ENCODE measurements at places on chromosomes 1 and 21.

- DNase-seq, result no peak
Observed at GRCh38 chr1:160743266-160743665, 4.2 kb downstream of the SLAMF7 start.

DNA sequence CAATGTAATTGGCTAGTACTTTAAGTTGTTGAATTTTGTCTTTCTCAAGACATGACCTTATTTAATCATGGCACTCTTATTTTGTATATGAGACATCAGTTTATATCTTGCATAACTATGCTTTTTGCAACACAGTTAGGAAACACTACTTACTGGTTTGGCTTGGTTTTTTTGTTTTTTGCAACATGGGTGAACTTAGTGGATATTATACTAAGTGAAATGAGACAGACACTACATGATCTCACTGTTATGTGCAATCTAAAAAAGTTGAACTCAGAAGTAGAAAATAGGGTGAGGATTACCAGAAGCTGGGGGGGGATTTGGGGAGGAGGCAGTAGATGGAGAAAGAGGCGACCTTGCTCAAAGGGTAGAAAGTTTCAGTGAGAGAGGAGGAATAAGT, 132.1 kb downstream of the PLA2G4A start:
- no peak for DNase-seq

- no peak for DNase-seq
Observed at GRCh38 chr1:156908541-156908940, 11.9 kb upstream of the LRRC71 start.

- no peak for DNase-seq
Observed at GRCh38 chr21:35342440-35342839, 293.3 kb upstream of the RUNX1 start.

GRCh38 chr1:243217349-243217748, 37.7 kb downstream of the CEP170 start:
- DNase-seq, result no peak

GRCh38 chr1:73783352-73783751, 414.6 kb downstream of the LRRIQ3 start:
- DNase-seq, result no peak

DNA sequence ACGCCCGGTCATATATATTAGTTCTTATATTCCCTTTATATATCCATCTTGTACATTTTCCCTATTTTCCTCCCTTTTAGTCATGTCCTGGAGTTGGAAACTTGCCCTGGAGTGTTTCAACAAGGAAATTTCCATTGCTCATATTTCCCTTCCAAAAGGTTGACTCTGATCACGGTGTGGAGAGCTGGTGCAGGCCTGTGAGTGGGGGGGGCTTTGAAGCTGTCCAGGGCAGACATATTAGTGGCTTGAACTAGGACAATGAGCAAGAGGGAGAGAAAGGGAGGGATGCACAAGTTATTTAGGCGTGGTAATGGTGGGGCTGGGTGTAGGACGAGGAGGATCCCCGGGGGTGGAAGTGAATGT, 30.4 kb upstream of the TMEM61 start:
- DNase-seq, result no peak

DNA sequence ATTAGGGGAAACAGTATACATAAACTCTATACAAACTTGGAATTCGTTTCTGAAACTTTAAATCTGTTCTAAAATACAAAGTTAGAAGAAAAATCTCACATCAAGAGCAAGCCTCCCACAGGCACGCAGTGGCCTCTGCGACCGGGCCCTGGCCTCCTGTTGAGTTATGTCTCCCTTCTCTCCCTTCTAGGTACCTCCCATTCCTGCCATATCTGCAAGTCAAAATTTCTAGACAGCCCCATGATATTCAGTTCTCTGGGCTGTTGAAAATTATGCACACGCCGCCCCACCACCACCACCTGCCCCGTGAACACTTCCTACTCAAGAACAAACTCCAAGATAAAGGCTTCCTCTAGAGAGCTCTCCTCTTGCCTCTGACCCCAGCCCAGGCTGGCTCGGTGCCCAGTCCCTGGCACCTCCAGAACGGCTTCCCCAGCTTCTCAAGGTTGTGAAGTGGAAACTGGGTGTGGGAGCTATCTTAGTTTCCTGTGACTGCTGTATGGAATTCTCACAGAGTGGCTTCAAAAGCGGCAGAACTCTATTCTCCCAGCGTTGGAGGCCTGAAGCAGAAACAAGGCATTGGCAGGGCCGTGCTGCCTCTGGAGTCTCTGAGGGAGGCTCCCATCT, 37.7 kb upstream of the LRP8 start:
- no peak for DNase-seq

DNA sequence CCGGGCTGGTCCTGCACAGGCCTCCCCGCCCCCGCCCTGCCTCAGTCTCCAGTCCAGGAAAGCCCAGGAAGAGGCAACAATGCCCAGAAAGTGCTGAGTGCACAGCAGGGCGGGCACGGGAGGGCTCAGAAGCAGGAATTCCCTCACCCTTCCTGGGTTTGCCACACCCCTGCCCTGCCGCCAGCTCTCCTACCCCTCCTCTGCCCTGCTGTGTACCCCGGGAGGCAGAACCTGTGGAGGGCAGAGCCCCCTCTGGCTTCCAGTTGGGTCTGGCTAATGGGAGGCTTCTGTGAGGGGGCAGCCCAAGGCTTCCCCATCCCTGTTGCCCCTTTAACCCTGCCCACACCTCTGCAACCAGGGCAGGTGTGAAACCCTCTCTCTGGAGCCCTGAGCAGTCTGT, 47.5 kb upstream of the CSF3R start:
- no peak for DNase-seq

DNA sequence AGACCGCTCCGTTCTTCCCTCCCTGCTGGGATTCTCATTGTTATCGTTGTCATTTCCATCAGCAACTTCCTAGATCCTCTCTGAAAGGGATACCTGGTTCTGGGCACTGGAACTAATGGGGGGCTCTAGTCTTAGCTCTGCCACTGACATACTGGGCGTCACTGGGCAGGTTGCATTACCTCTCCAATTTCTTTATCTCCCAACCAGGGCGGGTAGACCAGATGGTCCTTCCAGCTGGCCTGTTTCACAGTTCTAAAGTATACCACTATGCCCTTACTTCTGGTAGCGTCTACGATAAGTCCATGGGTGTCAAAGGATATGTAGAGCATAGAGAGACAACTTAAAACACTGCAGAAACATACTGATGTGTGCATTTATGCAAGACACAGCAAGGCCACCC, 1.4 kb downstream of the GPR37L1 start:
- no peak for DNase-seq

- no peak for DNase-seq
Observed at GRCh38 chr1:165696625-165697100, 1.7 kb downstream of the ALDH9A1 start.

DNA sequence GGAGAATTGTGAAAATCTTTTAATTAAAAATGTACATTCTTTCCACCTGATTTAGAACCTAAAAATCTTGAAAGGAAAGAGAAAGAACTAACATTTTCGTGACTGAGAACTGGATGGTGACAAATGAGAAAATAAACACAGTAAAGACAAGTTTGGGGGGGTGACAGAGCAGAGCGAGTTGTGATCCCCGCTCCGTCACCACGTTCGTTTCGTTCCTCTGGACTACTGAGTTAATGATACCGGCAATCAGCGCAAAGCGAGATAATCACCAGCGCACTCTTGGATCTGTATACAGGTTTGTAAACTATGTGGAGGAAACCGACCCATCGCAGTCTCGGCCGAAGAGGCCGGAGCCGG, 31.2 kb upstream of the CFAP126 start:
- no peak for DNase-seq

- DNase-seq, result no peak
Observed at GRCh38 chr21:37227071-37228002, 39.8 kb downstream of the VPS26C start.

- DNase-seq, result no peak
Observed at GRCh38 chr1:64980745-64981600, 14.6 kb upstream of the JAK1 start.

DNA sequence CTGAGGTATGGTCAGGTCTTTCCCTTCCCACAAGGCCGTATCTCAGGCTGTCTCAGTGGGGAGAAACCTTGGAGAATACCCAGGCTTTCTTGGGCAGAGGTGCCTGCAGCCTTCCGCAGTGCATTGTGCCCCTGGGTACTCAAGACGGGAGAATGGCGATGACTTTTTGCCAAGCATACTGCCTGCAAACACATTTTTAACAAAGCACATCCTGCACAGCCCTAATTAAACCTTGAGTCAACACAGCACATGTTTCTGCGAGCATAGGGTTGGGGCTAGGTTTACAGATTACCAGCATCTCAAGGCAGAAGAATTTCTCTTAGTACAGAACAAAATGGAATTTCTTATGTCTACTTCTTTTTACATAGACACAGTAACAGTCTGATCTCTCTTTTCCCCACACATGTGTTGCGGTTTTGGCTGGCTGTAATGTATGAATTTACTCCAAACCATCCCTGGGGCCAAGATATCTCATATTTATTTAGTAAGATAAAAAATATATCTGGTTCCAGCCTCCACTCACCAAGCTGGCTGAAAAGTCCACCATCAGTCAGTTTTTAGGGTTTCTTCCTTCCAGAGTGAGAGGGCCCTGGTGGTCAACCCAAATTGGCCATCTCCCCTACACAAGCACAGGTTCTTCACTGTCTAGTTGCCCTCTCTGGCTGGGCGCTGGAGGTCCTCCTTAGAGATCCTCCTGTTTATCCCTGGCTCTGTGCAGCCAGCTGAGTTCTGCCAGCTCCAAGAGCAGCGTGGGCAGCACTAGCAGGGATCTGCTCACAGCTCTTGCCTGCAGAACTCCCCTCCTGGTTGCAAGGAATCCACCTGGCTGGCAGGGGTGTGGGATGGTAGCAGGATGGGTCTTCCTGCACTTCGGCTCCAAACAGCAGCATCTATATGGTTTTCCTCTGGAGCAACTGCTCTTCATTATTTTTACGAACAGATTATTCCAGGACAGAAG, 2.6 kb downstream of the FAAH start:
- no peak for DNase-seq

DNA sequence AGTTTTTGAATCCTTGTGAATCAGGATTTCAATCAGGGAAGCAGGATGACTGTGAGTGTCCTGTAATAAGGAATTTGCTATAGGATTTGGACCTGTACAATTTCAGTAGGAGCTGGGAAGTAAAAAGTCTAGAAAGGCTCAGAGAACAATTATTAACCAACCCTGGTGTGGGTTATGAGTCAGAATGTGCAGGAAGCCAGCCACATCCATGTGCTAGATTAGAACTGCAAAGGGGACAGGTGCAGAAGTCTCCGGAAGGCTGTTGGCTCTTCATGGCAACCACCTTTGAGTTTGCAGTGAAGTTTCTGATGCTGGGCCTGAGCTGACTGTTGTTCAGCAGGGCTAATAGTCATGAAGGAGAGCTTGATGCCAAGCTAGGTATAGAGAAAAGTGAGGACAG, 70.7 kb downstream of the SPATA46 start:
- no peak for DNase-seq

DNA sequence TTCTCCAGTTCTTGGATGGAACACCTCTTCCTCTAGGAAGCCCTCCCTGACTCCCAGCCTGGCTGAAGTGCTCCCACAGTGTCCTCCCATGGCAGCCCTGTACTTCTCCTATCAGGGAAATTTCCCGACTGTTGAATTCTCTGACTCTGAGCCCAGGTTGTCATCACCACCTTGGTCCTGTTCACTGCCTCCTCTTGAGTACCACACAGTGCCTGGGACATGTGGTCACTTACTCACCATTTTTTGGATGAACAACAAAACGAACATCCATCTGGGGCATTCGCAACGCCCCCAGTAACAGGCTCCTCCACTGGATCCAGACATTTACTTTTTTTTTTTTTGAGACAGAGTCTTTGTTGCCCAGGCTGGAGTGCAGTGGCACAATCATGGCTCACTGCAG, 37.4 kb downstream of the CHD5 start:
- no peak for DNase-seq

GRCh38 chr1:224427346-224427745, 7.3 kb downstream of the WDR26 start:
- DNase-seq, result no peak

DNA sequence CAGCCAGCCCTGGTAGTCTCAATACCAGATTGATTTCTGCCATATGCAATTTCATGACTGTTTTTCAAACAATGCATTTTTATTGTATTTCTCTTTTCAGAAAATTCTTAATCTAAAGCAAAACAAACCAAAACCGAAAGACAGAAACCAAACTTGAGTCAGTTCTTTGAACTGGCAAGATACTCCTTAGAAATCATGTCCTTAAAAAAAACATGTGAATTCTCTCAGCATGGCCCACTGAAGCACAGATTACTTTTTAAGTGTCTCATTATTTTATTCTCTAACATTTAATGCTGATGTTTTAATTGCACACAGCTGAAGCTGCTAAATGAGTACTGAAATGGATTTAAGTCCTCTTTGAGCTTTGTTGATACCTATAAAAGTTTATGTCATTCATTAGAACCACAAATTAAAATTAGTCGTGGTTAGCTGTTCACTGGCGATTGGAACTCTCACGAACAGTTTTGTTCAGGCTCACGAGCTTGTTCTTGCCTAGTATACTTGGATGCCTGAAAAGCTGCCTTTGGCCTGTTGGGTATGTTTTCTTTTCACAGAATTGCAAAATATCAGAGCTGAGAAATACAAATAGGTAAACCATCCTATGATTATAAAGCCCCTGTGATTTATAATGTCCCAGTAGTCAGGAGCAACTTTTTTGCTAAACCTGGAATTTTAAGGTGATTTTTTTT, 87.5 kb downstream of the CAMTA1 start:
- DNase-seq, result no peak

- no peak for DNase-seq
Observed at GRCh38 chr1:107689159-107689558, 275.8 kb downstream of the VAV3 start.

- DNase-seq, result no peak
Observed at GRCh38 chr1:109687641-109688499, at the start of gene GSTM1. Gene GSTM1, plus strand, starts transcription at chr1:109687817. Its CDS starts 57 bp downstream, at chr1:109687874.

All from NCI-H345 (cell line).